NCI-H2029 treated with DMSO at 0.1 percent for 48 hours (cell line): ENCODE measurements at places on chromosomes 4 and X.

DNA sequence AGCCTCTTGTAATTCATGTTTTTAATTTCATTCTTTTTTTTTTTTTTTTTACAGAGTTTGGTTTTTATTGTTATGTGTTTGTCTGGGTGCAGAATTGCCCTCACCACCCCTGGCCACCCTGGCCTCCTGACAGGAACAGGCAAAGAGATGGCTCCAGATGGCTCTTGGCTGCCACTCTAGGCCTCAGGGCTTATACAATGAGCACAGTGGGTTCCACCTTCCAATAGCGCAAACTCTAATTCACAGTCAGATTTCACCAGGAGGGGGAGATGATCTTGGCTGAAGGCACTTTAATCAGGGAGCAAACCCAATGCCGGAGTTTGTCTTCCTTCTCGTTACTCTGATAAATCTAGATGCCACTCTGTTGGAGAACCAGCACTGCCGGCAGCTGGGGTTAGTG is 24.8 kb downstream of the CPE start:
- DNase-seq: no peak

- DNase-seq: no peak
Measured at GRCh38 chr4:61772126-61772525, 572.0 kb downstream of the ADGRL3 start.

- no peak for DNase-seq
Measured at GRCh38 chrX:45719751-45720501, 519.2 kb upstream of the DIPK2B start.

DNA sequence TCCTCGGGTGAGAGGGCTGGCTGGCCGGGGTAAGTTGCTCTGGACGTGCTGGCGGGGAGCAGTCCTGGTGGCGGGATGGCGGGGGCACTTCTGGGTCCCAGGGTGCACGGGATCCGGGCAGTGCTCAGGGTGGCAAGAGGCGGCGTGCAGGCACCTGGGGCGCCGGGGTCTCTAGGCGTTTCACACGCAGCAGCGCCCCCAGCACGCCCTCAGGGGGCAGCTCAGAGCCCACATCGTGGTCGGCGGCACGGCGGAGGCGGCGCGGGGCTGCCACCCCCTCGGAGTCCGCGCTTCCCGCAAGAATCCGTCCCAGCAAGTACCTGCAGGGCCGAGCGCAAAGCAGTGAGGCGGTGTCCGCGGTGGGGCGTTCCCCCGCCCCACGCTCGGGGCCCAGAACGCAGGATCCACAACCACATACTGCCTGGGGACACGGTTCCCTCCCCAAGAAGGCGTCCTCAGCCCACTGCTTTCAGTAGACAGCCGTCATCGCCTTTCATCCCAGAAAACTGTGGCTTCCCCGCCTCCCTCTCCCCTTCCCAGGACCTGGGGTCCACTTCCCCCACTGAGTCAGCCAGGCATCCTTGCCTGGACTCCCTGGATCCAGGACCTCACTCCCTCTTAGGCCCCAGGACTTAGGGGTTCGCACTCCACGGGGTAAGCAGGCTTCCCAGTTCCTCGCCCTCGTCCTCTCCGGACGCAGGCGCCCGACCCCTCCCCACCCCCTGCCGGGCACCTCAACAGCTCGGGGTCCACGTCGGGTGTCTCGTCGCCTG is 4.1 kb downstream of the PCSK1N start:
- no peak for DNase-seq
